Stimulated activated CD4-positive, alpha-beta T cell treated with anti-CD3 and anti-CD28 coated beads, TNF-alpha, amount 100 ng/mL, for 48 hours (primary cell): ENCODE measurements at places on chromosomes 1 and 21.

DNA sequence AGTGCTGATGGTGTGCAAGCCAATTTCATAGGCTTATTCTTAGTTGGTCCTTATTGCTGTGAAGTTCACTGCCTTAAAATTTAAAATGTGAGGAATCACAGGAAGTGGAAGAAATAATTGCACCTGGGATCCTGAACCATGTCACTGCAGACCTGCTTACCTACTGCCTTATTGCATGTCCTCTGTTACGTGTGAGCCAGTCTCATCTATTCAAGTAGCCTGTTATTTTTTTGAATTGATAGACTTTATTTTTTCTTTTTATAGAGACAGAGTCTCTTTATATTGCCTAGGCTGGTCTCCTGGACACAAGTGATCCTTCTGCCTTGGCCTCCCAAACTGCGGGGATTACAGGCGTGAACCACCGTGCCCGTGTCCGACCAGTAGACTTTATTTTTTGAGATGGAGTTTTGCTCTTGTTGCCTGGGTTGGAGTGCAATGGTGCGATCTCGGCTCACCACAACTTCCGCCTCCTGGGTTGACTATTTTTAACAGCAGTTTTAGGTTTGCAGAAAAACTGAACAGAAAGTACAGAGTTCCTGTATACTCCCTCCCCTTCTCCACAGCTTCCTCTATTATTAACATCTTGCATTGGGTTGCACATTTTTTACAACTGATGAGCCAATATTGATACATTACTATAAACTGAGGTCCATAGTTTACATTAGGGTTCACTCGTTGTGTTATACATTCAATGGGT lies 14.0 kb upstream of the DISC1 start:
- no peak for DNase-seq

DNA sequence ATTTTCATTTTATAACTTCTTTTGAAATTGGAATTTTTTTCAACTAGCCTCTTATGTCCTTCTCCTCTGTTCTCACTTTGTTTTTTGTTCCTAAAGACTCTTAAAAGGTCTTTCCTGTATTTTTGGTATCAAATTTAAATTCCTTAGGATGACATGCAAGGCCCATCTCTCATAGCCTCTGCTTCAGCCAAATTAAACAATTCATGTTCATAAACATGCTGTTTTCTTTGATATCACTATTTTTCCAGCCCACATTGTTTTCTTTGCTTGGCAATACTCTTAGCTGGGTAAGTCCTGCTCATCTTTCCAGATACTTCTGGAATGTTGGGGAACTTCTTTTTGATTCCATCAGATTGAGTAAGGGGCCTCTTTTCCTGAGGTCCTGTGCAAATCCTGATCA lies 55.8 kb upstream of the GPR88 start:
- no peak for DNase-seq

DNA sequence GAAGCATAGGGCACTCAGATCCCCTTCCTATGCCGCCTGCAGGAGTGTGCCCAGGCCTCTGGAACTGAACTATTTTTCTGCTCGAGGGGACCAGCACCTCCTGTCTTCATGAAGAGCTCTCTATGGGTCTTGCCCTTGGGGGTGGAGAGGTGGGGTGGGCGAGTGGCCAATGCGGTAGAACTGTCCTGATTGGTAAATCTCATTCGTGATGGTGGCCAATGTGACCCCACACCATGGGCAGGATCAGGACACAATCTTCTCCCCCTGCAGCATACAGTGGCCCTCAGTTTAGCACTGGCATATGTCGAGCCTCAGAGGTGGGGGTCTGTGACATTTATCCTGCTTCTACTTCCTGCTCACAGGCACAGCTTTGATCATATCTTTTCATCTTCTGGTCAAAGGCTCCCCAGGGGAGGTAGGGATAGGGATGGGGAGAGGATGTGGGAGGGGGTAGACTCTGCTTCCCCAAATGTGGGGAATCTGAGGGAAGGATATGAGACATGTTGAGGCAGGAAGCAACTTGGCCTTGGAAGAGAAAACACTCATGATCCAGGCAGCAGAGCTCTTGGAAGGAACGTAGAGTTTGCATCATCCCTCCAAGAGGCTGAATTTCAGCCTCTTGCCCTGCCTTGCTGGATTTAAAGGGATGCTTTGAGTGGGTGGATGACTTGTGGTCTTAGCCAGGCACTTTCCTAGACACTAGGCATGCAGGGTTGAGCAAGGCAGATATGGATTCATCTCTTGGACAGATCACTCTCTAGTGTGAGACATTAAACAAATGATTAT lies 81.8 kb downstream of the LAMC2 start:
- DNase-seq, result no peak

- peak; percentile 58 for DNase-seq
These were observed 139.2 kb downstream of the CLIC6 start for GRCh38 chr21:34807881-34808568.

GRCh38 chr1:116569381-116569670 lies 1.5 kb downstream of the CD58 start:
- DNase-seq, result no peak

- no peak for DNase-seq
These were observed 219.2 kb downstream of the RERE start for GRCh38 chr1:8598060-8598724.

GRCh38 chr1:240293706-240294105 lies 202.0 kb downstream of the FMN2 start:
- no peak for DNase-seq

DNA sequence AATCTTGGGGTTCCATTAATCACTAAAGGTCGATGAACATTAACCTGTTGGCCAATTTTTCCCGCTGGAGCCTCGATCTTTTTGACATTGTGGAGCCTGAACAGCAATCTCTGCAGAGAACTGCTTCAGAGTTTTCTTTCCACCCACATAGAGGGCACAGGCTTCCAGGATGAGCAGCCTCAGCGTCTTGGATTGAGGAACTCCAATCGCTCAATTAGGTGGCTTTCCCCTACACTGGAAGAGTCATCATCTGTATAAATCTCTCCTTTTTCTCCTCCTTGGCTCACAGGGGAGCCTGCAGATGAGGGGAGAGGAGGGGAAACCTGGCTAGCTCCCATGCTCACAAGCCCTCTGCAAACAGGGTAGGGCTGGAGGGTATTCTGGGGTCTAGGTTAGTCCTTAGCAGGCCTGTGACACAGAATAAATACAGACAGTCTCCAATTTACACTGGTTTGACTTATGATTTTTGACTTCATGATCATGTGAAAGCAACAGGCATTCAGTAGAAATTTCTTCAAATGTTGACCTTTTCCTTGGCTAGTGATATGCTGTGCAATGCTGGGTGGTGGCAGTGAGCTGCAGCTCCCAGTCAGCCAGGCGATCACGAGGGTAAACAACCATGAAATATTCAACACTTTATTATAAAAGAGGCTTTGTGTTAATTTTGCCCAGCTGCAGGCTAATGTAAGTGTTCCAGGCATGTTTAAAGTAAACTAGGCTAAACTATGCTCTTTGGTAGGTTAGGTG lies 80.8 kb downstream of the PGBD5 start:
- DNase-seq, result no peak

GRCh38 chr1:5891736-5892135 lies 100.5 kb downstream of the NPHP4 start:
- no peak for DNase-seq

DNA sequence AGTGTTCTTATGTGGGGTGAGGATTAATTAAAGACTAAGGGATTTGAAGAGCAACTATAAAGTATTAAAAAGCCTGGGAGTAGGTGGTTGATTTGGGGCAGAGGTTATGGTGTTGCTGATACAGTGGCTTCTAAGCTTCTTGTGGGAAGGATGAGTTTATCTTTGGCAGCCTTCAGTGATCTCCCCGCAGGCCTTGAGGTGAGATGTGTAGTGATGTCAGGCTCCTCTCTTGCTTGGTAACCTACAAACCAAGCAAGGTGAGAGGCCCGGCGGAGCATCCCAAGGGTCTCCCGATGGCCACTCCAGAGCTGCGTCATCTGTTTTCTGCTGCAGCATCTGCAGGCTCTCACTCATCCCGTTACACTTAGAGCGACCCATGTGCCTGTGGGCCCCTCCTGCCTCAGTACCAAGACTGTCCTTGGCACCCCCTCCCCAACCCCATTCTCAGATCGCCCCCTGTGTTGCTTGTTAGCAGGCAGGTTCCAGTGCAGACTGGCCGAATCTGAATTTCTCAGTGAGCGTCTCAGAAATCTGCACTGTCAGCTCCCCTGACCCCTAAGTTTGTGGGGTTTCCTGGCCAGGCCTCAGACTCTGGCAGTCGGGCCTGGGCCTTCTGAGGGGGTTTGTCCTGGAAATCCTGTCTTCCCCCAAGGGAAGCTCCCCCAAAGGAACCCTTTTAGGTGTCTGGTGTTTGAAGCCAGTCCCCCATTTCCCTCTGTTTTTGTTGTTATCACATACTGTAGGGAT lies 77.9 kb downstream of the GALNT2 start:
- no peak for DNase-seq

DNA sequence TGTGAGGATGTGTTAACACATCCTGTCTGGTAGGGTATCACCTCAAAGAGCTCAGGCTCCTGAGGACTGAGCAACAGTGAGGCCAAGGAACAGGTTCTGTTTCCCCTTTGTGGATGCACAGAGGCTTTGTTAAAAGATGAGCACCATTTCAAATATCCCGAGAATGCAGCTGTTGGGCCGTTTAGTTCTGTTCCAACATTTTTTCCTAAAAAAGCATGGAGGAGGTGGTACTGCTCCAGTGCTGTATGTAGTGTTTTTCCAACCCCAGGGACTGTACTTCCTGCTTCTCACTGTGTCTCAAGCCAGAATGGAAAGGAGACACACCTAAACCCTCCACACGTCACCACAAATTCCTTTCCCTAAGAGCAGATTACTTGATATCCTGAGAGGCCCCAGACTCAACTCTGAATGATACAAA lies 53.8 kb upstream of the BCL10 start:
- DNase-seq, result no peak

DNA sequence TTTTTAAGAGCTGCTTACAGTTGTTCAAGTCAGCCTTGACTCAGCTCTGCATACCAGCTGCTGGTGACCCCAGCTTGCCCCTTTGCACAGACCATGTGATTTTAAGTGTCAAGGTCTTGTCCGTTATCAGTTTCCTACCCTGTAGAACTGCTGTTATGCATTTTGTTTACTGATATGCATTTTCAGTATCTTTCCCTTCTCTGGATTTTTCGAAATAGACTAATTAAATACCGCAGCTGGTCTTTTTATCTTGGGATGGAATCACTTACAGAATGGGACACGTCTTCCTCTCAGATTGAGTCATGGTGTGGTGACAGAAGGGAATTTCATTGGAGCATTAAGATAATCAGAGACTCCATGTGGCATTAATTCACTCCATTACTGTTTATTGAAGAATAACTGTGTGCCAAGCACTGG lies 145.6 kb downstream of the FMN2 start:
- no peak for DNase-seq

DNA sequence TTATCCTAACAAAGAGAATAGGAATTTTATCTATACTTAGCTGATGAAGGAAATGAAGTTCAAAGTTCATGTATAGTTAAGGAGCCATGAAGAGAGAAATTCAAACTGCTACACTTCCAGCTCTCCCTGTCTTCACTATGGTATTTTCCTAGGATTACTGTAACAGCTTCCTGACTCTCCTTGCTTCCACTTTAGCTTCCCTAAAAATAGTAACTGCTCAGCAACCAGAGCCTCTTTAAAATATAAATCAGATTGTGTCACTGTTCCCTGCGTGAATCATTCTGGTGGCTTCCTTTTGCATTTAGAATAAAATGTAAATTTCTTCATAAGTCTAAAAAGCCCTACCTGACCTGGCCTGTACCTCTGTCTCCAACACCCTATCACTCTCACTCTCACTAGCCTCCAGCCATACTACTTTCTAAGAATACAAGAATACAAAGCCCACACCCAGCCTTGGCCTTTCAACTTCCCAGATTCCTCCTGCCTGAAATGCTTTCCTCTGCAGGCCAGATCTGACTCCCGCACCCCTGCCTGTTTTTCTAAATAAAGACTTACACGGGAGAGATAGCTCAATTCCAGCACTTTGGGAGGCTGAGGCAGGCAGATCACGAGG lies 30.5 kb downstream of the OR10J1 start:
- DNase-seq, result no peak

DNA sequence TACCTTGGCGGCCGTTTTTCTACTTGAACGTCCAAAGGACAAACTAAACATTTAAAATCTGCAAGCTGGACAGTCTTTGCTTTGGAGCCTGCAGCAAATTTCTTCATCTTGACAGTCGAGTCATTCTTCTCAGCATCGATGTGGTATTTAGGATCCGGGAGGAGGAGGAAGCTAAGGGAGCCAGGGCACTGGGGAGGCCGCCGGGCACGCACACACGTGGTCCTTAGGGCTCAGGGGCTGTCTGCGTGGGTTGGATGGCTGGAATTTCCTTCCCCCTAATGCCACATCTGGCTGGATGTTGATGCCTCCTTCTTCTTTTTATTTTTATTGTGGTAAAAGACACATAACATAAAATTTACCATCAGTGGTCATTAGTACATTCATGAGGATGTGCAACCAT lies 300.9 kb downstream of the CAMTA1 start:
- no peak for DNase-seq

DNA sequence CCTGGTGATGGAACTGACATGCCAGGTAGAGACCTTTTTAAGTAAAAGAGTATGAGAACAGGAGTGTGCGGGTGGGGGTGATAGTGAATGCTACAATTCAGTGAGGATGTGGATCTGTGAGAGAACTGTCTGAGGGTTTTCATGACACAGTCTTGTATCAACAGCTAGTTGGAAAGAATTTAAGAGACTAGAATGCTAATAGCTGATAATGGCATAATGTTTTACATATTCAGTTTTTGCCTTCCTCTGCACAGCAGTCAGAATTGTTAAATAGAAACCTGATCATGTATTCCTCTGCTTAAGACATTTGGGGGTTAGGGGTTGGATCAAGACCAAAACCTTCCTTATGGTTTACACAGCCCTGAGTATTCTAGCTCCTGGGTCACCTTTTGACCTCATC lies 152.8 kb upstream of the ZRANB2 start:
- DNase-seq, result no peak

GRCh38 chr1:3129133-3129490 lies 60.1 kb downstream of the PRDM16 start:
- DNase-seq, result no peak

GRCh38 chr21:42075686-42076471 lies 4.8 kb downstream of the UMODL1 start:
- no peak for DNase-seq

DNA sequence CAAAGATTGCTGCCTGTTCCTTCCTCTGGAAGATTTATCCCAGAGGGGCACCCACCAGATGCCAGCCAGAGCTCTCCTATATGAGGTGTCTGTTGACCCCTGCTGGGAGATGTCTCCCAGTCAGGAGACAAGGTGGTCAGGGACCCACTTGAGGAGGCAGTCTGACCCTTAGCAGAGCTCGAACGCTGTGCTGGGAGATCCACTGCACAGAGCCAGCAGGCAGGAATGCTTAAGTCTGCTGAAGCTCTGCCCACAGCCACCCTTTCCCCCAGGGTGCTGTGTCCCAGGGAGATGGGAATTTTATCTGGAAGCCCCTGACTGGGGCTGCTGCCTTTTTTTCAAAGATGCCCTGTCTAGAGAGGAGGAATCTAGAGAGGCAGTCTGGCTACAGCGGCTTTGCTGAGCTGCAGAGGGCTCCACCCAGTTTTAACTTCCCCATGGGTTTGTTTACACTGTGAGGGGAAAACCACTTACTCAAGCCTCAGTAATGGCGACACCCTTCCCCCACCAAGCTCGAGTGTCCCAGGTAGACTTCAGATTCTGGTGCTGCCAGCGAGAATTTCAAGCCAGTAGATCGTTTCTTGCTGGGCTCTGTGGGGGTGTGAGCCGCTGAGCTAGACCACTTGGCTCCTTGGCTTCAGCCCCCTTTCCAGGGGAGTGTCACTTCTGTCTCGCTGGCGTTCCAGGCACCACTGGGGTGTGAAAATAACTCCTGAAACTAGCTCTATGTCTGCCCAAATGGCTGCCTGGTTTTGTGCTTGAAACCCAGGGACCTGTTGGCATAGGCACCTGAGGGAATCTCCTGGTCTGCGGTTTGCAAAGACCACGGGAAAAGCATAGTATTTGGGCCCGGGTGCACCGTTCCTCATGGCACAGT lies 51.1 kb upstream of the PDC start:
- no peak for DNase-seq
